HS-27A (cell line): ENCODE measurements at places on chromosomes 5 and 9.

GRCh38 chr9:22373636-22374035 is 73.0 kb upstream of the DMRTA1 start:
- no peak for DNase-seq

- no peak for DNase-seq
These were observed 28.4 kb downstream of the CDHR2 start for GRCh38 chr5:176577312-176578176.

DNA sequence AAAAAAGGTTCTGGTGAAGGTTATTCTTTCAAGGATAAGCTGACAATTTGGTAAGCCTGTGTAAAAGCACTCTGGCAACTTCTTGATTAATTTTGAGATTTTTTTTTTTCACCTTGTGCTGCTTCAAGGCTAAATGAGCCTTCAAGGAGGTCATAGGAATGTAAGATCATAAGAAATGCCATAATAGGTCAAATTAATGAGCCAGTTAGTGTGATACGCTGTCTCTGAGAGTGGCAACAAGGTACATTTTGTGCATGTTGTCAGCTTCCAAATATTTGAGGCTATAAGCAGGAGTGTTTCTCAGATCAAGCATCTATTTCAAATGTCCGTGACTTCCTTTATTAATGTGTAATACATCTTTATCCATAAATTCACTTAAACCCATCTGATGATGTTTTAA is 72.3 kb upstream of the CDH6 start:
- DNase-seq: no peak

DNA sequence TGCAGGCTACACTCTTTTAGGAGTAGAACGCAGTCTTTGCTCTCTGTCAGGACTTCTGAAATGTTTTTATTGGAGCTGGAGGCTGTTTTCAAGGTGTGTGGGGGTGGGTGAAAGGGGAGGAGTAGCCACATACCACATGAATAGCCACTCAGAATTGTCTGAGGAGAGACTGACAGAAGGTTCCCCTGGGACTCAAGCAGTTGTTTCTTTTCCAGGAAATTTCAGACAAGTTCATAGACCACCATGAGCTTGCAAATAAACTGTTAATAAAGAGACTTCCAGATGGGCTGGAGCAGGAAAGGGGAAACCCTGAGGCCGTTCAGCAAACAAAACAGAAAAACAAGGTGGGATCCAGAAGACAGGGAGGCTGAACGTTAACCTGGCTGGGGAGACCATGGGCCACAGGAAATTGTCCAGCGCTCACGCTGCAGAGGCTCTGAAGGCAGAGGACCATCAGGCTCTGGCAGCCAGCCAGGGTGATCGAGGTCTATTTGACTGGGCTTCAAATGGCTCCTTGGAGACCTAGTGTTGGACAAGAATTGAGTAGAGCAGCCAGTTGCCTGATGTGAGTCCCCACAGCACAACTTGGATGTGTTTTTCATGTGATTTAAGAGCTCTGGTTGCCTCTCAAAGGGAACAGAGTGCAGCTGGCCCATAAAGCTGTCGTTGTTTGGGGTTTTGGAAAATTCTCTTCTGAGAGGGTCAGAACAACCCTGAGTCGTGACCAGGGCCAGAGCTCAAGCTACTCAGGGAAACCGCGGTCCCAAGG is 159.2 kb upstream of the RAI14 start:
- DNase-seq: no peak

- no peak for DNase-seq
These were observed 8.8 kb upstream of the GGTA1 start for GRCh38 chr9:121508415-121508814.

DNA sequence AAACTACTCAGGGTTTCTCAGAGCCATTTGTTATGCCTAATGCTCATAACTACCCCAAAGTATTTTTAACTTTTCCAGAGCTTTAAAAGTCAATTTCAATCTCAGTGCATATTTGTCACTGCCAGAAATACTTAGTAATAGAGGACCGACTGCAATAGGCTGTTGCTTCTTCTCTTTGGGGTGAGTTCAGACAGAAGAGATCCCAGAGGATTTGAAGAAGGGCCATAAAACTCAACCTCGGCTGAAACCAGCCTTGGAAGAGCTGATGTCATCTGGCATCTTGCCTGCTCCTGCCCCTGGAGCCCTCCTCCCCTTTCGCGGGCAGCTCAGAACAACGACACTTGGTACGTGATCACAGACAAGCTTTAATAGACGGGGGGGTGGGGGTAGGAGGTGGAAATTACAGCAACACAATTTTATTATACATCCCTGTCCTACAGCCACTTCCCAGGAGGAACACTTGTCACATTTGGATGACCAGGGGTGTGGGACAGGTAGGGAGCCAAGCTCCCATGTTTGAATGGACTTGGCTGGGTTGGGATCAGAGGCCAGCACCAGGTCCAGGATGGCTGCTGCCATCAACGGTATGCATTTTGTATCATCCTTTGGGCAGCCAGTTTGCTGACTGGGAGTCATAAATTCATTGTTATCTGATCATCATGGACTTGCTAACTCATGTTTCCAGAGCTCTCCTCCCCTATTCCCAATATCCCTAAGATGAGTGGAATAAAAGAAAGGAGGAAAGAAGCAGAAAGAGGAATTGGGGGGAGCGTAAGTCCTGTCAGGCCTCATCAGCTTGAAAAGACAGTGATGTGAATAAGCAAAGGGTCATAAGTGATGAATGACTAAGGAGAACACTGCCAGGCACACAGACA is 186.6 kb upstream of the PANK3 start:
- no peak for DNase-seq

DNA sequence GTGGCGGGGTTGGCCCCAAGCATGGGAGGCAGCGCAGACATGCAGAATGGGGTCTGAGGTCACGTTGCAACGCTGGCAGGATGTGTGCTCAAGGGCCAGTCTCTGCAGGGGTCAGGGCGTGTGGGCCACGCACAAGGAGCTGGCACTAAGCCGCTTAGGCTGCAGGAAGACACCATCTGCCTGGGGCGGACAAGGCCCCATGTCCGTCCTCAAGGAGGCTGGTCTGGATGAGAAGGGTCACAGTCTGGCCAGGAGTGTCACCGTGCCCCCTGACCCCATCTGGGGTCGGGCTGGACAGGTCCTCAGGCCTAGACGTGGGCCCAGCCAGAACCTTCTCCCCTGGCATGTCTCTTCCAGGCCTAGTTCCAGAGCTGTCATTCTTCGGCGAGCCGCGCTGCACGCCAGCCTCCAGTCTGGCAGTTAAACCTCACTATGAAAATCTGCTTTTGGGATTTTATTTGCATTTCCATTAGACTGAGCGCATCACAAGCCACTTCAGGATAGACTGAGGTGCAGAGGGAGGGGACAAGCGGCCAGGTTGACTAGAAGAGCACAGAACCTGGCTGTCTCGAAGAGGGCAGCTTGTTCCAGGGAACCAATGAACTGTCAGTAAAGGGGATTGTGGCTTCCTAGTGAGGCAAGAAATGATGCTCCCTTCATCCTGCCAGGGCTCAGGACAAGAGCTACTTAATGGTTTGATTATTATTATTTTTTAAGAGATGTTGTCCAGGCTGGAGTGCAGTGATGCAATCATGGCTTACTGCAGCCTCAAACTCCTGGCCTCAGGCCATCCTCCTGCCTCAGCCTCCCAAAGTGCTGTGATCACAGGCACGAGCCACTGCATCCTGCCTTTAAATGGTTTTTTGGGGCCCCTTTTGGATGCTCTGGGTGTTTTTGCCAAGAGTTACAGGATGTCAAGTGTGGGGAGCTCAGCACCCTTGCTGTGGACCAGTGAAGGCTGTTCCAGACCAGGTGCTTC is 4.3 kb downstream of the BRD3OS start:
- DNase-seq: no peak

DNA sequence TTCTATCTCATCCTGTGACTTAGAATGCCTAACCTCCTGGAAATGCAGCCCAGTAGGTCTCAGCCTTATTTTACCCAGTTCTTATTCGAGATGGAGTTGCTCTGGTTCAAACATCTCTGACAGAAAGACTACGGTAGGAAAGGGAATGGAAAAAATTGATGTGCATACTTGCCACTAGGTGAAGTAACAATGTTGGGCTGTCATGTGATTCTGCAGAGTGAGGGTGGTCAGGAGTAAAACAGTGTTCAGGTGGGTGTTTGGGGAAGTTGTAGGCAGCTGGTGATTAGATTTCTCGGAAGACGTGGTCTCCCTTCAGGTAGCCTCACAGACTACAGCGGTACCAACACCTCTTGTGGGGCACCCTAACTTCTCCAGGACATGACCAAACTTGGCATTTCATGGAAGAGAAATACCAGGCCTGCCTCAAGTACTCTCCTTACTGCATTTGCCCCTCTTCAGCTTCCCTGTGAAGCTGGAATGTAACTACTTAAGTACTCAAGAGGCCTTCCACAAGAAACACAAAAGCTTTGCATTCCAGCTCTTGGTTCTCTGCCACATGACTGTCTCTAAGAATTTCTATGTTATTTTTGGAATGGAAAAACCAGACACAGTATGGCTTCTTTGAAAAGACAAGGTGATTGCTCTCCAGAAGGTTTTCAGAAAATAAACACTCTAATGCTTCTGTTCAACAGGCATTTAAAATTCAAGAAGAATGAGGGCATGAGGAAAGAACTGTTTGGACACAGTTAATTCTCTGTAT is 17.4 kb upstream of the ENTREP1 start:
- no peak for DNase-seq

DNA sequence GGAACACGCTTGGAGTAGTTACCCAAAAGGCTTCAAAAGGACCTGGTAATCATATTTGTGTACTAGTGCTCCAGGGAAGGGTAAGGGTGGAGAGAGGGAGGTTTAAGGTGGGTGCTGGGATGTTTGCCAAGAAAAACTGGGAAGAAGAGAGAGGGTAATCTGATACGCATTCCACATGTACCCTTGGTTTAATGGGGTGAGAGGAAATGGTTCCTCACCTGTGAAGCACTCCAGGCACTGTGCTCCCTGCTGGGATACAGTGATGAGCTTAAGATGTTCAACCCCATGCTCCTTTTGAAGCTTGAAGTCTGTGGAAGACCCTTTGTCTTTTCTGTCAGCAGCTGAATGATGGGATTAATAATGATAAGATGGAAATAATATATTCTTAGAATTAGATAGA is 98.4 kb downstream of the COX7C start:
- DNase-seq: no peak

DNA sequence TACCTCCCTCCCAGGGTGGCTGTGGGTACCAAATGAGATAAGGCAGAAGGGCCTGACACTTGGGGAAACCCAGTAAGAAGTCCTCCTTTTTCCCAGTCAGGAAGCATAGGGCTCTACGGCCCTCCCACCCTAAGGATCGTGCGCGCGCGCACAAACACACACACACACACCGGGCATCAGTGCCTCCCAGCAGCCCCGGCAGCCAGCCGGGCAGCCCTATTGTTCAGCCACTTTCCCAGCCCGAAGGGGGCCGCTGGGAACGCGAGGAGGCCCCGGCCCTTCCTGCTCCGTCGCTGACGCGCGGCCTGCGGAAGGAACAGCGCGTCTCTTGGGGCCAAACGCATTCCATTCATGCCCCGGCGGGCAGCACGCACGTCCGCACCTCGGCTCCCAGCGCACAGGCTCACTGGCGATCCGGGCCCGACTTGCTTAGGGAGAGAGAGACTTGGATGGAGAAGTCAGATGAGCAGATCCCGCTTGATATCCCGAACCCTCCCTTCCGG is 22.6 kb downstream of the DUSP1 start:
- DNase-seq: no peak

GRCh38 chr9:9921805-9922204 is 691.0 kb downstream of the PTPRD start:
- no peak for DNase-seq

- peak; percentile 20 for DNase-seq
These were observed 136.7 kb downstream of the CAVIN4 start for GRCh38 chr9:100714372-100715099.

DNA sequence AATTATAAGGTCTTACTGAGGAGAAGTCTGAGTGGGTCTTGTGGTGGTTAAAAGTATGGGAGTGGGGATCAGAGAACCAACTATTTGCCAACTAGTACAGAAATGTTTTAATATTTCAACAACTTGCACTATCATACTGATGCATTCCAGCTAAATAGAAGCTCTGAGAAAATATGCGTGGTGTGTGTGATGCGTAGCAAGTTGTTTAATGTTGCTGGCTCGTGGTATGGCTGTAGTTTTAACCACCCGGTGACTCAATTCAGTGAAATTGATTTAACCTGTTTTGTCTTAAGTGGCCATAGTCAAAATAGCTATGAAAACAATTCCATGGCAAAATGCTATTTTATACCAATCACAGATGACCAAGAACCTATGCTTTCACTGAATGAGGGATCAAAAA is 176.5 kb upstream of the SLC24A2 start:
- no peak for DNase-seq

- DNase-seq: no peak
These were observed 1.5 kb upstream of the GPX3 start for GRCh38 chr5:151018846-151019245.

- no peak for DNase-seq
These were observed 65.6 kb upstream of the FRRS1L start for GRCh38 chr9:109232449-109233237.

DNA sequence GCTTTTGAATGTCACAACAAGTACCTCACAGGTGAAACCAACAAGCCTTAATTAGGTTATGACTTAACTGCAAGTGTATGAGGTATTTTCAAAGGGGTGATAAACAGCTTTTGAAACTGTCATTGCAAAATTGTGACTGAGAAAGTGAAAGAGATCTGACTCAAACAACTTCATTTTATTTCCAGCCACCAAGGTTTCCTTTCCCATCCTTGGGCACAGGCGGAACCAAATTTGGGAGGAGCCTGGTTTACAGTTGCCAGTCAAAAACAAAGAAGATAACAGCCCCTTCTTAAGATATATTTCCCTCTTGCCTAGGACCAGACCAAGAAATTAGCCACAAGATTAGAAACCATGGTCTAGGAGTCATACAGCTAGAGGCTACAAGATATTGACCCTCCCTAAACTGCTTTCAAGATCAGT is 417.1 kb downstream of the CSNK1G3 start:
- no peak for DNase-seq

DNA sequence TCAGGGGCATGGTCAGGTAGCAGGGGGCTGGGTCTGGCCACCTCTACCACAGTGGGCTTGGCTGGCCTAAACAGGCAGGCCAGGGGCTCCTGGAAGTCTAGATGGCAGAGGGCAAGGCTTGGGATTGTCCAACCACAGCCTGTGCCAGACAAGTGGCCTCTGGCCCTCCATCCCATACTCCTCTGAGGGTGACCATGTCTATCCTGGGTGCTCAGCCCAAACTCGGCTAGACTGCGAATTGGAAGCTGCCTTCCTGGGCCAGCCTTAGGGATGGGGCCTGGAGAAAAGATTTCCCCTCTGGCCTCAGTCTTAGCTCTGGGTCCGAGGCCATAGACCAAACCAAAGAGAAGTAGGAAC is 110.5 kb downstream of the PHF2 start:
- DNase-seq: no peak

GRCh38 chr9:13688990-13689600 is 409.6 kb upstream of the MPDZ start:
- no peak for DNase-seq
